ENCODE measurements at places on chromosomes 2 and 18.

DNA sequence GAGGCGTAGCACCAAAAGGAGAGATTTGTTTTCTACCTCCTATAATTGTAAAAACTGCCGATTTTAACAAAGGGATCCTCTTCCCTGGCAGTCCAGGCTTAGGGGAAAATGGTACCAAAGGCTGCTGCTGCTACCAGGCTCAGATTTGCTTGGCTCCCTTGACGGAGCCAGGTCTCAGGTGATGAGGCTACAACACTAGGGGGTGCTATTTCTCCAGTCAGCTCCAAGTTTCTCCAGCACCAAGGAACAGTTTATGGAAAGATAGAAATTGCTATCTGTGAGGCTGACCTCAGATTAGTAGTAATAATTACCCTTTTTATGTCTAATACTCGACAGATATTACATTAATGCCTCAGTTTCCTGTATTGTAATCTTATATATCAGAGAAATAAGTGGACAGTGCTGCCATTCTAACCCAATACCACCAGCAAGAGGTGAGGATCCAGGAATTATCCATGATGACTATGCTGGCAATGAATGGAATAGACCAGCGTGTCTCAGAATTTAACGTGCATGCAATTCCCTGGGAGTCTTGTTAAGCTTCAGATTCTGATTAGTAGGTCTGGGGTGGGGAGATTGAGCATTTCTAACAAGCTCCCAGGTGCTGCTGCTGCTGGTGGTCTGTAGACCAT, 111.3 kb downstream of the ESCO1 start:
- no peak for DNase-seq

- no peak for DNase-seq
Observed at GRCh38 chr2:179037807-179038206, 12.1 kb downstream of the CCDC141 start.

- DNase-seq: no peak
Observed at GRCh38 chr2:155391613-155392130, 693.2 kb downstream of the KCNJ3 start.

DNA sequence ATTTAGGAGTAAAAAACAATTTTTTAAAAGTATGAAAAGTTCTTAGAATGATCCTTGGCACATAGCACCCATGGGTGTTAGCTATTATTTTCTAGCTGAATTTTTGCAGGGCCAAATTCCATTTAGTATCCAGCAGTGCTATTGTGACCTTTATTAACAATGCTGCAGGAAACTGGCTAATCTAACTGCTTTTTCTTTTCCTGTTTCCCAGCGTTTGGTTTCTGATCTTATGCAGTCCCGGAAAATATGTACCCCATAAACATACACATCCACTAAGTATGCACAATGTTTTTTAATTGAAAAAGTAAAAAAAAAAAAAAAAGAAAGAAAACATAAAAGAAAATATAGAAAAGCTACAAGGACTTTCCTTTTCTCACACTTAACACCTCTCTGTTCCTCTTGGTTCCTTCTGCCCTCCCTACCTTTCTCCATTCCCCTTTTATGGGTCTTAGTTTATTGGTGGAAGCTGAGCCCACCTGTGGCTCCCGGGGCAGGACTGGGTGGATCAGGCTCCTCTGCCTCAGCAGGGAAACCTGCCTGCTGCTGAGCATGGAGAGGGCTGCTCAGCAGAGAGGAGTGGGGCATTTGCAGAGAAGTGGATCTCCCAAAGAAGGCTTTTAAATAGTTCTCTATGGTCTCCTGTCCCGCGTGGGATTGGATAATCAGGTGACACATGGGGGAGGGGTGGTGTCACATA, 9.3 kb upstream of the SLC16A14 start:
- DNase-seq: no peak

- no peak for DNase-seq
Observed at GRCh38 chr2:41598161-41598894, 449.5 kb upstream of the PKDCC start.

- no peak for DNase-seq
Observed at GRCh38 chr18:57727952-57728807, 74.9 kb downstream of the ATP8B1 start.

GRCh38 chr2:201235860-201236811, 24.2 kb upstream of the CASP8 start:
- no peak for DNase-seq

DNA sequence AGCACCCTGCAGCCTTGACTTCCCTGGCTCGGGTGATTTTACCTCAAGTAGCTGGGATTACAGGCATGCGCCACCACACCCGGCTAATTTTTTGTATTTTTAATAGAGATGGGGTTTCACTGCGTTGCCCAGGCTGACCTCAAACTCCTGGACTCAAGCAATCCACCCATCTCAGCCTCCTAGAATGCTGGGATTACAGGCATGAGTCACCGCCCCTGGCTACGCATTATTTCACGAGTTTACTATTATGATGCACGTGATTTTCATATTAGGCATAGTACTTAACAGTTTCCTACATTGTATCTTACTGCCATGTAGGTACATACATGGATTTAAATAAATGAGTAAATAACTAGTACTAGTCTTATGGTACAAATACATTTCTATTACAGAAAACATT, 4.4 kb downstream of the DYNC2LI1 start:
- no peak for DNase-seq

GRCh38 chr2:3242747-3243369, 134.8 kb downstream of the EIPR1 start:
- no peak for DNase-seq

GRCh38 chr2:240707043-240707756, 15.5 kb downstream of the AQP12A start:
- no peak for DNase-seq

GRCh38 chr18:38940863-38941531, 1375.4 kb upstream of the CELF4 start:
- no peak for DNase-seq

All from activated CD8-positive, alpha-beta memory T cell treated with anti-CD3 and anti-CD28 coated beads for 4 hours (primary cell).